ENCODE measurements at places on chromosomes 2 and 18. TPM values are rescaled to one million over a fixed set of nuclear protein-coding genes. Genes with fewer than 3 reads are reported as not detected.

Gene EPB41L5
- 8.5 TPM for total RNA-seq

Gene SCTR
- total RNA-seq = not detected

Gene PTPRM
- 25.6 TPM for total RNA-seq

Gene TPO
- total RNA-seq = not detected

Gene YES1
- 107 TPM for total RNA-seq

Gene CDCA7
- total RNA-seq = 6.7 TPM

Gene GKN2
- total RNA-seq = not detected

Gene SEMA4C
- 27.5 TPM for total RNA-seq

Gene HTR2B
- total RNA-seq = 19.3 TPM

Gene FBXO15
- total RNA-seq = 1.1 TPM
